ENCODE measurements at places on chromosomes 3 and 15.

GRCh38 chr15:98217356-98217755 is 256.9 kb downstream of the ARRDC4 start:
- DNase-seq, result no peak

DNA sequence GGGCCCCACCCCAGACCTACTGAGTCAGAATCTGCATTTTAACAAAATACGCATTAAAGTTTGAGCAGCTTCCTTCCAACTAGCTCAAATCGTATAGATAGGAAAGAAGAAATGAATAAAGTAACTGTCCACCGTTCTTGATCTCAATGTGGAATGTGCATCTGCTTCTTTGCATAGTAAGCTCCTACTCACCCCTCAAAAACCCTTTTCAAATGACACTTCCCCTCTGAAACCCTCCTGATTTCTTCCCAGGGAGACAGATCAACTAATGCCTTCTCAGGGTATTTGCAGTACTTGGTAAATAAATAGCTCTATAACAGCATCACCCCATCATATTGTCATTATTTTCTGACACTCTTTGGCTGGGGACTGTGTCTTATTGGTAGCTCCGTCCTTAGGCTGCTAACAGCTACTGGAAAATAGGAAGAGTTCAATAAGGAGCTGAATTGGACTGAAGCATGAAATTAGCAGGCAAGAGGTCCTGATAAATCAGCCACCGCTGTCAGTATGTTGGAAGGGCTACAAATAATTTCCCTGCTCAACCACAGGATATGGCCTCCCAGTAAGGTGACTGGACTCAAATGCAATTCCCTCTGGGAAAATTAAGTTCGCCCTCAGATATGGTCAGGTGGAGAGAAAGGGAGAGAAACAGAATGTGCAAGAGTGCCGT is 10.2 kb downstream of the OXTR start:
- no peak for DNase-seq

DNA sequence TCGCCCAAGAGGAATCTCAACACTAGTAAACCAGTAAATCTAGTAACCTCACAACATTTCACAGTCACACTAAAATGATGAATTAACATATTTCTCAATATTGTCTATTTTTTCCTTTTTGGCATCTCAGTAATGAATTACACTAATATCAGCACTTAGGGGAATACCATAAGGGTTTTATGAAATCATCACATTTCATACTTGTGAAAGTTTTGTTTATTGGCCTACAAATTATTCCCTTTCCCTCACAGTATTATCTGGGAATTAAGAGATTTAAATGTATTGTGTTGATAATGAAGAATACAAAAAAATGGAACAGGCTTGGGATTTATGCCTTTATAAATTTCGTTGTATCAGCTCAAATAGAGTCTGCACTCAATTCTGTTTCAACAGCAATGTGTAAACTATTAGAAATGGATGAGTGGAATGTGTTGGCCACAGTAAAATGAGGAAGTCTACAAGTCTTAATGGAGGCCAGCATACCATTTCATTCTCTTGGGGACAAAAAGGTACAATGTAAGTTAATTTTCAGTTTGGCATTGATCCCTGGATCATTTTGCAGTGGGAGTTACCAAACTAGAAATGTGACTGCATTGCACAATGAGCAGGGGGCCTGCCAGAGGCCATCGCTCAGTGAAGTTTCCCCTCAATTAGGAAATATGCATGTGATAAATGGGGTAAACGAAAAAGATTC is 195.4 kb downstream of the FMN1 start:
- DNase-seq, result no peak

- no peak for DNase-seq
These were observed 159.9 kb upstream of the ROBO2 start for GRCh38 chr3:76879959-76880358.

GRCh38 chr3:15815696-15816095 is 17.9 kb upstream of the ANKRD28 start:
- DNase-seq, result no peak

DNA sequence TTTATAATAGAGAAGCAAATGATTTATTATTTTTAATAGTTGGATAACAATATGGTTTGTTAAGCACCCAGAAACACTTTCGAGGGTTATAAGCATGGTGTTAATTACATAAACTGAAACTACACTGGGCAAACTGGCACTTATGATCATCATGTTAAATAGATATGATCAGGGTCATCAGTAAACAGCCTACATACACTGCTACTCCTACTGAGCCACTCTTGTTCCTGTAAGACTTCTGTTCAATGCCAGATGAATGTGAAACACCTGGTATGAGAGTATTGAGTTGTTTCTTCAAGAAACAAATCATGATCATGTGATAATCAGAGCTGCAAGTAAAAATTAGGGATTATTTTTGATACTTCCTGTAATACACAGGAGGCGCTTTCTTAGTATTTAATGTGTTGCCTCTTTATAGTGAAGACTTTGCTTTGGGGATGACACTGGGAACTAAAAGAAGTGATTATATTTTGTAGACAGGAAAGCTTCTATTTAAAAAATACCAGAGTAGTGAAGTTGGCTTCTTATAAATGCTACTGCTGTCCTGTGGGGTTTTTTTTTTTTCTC is 32.3 kb upstream of the UTS2B start:
- DNase-seq, result no peak

DNA sequence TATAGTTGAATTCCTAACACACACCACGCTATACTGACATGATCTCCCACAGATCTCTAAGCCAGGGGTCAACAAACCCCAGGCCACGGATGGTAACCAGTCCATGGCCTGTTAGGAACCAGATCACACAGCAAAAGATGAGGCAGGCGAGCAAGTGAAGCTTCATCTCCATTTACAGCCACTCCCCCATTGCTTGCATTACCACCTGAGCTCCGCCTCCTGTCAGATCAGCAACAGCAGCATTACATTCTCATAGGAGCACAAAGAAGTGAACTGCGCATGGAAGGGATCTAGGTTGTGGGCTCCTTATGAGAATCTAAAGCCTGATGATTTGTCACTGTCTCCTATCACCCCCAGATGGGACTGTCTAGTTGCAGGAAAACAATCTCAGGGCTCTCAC is 2.7 kb downstream of the PDCD7 start:
- no peak for DNase-seq

GRCh38 chr15:29835301-29835700 is 13.0 kb upstream of the TJP1 start:
- DNase-seq, result no peak

DNA sequence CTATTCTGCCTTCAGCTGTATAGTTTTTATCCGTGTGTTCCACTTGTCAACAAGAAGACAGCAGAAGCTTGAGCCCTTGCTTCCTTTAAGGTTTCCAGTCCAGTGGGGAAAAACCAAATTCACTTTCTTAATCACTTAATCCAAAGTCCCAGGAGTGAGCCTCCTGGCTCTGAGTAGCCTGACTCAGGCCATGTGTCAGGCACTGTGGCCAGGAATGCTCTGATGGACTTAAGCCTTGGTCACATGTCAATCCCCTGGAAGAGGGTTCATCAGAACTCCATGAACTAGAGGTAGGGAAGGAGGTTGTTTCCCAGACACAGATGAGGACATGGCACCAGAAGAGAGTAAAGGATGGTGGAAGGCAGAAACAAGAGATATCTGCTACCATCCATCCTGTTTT is 8.8 kb downstream of the VIPR1 start:
- no peak for DNase-seq

DNA sequence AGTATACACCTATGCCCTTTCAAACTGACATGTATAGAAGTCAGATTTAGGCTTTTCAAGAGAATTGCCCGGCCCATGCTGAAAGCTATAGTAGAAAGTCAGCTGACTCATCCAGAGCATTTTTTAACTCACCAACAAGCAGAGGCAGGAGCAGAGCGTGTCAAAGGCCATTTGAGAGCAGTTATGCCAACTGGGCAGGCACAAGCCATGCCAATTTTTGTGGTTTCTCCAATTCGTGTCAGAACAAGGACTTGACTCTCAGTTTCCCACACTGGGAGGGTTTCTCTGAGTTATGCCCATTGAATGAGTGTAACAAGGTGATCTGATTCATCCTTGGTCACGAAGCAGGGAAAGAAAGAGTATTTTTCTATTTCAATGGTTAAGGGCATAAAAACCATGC is 403.3 kb upstream of the THBS1 start:
- DNase-seq, result no peak

DNA sequence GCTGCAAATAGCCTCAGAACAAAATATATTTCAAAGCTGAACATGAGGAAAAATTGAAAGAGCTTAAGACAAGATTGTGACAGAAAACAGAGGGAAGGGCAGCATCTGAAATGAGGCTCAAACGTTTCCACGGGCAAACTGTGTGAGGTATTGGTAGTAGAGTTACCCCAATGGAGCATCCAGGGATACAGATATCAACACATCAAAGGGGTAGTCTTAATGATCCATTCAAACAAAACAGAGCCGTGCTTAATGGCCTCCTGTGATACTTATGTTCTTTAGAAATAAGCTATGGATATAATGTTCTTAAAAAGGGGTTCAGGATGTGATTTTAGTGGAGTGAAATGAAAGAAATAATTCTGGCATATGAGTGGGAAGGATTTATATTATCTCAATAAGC is 430.3 kb upstream of the PDZRN3 start:
- DNase-seq, result no peak

- DNase-seq, result no peak
These were observed 79.2 kb downstream of the SEMA5B start for GRCh38 chr3:122948408-122948807.

DNA sequence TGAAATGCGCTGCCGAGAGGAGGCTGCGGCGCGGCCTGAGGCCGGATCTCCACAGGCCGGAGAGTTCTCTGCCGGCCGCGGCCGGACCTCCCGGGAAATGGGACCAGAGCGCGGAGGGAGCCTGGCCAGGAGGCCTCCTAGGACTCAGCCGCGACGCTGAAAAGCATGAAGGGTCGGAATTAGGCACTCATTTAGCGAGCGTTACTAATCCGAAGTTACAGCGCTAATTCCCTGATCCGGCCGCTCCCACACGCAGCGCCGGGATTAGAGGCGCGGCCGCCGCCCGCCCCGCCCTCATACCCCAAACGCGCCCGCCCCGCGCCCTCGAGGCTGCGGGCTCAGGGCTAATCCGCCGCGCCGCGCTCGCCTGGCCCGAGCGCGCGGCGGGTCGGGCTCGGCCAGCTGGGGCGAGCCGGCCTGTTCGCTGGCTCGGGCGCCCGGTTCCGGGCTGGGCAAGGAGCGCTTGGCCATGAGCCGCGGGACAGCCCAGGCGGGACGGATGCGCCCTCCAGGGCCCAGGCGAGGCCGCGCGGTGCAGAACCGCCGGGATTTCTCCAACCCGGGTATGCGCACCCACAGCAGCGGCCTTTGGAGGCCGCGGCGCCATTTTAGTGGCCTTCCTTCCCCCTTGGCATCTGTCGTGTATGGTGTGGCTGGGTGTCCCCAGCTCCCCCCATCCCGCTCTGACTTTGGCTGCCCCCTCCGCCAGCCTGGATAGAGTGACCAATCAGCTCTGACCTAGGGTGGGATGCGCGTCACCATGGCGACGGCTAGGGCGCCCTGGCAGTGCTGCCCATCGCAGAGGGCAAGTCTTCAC is 36.8 kb upstream of the POLG start:
- DNase-seq, result no peak

DNA sequence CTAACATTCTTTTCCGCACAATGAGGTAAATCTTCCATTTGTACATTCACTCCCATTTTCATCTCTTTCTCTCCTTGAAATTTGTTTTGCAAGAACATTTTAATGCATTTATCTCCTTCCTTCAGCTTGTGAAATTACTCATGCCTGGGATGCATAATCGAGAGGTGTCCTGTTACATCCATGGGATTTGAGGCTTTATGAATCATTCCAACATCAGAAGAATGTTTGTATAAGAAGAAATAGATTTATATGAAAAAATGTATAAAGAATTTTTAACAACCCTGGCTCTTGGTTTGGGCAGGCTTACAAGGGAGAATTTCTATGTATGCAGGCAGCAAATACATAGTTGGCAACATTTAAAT is 93.2 kb upstream of the MBNL1 start:
- no peak for DNase-seq

DNA sequence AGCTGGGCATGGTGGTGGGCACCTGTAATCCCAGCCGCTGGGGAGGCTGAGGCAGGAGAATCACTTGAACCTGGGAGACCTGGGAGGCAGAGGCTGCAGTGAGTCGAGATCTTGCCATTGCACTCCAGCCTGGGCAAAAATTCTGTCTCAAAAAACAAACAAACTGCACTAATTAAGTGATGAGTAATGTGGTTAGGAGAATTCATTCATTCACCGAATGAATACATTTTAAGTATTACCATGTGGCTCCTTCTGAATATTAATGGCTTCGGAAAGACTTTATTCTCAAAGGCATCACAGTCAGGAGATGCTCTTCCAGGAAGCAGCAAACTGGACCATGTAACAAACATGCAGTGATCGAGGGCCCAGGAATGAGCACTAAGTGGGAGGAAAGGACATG is 23.6 kb downstream of the SPTSSB start:
- DNase-seq, result no peak

DNA sequence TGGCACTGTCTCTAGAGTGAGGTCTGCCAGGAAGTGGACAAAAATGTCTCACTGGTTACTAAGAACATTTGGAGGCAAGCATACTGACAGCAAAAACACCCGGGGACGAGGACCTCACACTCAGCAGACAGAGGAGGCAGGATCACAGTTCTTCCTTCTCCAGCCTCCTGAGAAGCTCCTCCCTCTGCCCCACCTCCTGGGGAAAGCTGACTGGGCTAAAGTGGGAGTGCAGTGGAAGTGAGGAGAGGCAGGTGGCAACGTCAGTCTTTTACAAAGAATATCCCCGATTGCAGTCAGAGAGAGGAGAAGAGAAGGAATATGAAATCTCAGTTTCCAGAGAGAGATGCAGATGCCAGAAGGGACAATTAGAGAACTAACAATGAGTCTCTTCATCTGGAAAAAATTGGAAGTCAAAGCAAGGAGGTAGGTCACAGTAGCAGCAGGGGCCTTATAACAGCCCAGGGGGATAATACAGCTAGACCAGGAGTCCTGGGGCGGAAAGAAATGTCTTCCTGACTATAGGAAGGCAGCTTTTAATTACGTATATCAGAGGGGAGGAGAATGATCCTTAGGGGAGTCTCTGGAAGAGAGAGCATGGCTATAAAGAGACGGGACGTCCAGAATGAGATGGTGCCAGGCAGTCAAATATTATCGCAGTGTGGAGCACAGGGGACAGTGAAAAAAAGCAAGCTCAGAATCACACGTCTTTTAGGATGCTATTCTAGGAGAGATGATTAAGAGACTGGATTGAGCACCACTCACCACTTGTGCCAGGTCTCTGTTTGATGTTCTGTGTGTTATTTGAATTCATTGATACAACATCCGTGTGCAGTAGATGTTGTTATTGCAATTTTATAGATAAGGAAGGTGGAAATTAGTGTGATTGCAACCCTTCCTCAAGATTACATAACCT is 47.2 kb downstream of the LEO1 start:
- no peak for DNase-seq

DNA sequence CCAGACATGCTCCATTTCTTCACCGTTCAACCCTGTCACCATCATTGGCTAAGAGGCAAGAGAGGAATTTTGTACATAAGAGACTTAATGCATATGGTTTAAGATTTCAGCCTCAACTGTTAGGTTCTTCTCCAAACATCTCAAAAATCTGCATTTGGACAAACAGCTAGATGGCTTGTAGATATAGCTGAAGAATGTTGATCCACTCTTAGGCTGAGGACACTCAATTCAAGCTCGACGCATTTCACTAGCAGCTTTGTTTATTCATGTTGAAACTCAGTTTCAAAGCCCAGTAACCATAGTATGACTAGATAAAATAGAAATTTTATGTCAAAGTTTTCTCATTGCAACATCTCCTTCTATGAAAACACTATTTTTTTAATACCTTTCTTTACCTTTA is 208.2 kb downstream of the THRB start:
- no peak for DNase-seq
